NCI-H2081 (cell line): ENCODE measurements at places on chromosomes 2 and 18.

DNA sequence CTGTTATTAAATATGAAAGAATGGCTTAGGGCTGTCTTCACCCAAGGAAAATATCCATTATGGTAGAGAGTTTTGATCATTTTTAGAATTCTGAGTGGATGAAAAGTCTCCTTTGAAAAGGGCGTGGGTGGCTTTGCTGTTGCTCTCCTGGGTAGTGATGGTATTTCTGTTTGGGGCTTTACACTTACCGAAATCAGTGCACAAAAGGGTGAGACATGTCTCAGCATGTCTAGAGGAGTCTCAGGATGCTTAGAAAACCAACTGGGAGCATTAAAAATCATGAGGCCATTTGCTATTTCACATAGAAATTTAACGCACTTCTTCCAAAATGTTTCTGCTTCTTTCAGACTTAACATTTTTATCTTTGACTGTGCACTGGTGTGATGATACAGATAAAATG lies 49.6 kb downstream of the ZCCHC2 start:
- DNase-seq = no peak

DNA sequence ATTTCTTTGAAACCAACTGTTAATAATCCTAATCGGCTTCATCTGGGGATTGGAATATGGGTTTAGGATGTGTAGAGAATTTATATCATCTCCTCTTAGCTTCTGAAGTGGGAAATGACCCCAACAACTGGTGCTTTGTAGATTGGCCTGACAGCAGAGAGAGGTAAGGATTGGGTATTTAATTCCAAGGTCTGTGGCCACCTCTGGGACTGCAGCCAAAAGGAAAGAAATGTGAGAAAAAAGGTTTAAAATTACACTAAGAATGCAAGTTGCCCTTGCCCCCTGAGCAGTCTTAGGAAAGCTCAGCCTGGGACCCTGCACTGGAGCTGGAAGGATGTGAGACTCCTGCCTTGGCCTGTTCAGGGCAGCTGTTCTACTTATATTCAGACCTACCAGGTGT lies 157.1 kb downstream of the FTCDNL1 start:
- no peak for DNase-seq

DNA sequence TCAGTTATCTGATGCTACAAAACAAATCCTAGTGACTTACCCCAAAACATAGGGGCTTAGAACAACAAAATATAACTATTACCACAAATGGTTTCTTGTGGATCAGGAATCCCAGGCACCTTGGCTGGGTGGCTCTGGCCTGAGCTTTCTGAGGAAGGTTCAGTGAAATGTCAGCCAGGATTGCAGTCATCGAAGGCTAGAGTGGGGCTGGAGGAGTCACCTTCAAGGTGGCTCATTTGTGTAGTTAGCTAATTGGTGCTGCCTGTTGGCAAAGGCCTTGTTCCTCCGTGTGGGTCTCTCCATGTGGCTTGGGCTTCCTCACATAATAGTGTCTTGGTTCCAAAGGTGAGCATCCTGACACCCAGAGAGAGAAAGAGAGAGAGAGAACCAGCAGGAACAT lies 57.4 kb downstream of the COPS8 start:
- no peak for DNase-seq

DNA sequence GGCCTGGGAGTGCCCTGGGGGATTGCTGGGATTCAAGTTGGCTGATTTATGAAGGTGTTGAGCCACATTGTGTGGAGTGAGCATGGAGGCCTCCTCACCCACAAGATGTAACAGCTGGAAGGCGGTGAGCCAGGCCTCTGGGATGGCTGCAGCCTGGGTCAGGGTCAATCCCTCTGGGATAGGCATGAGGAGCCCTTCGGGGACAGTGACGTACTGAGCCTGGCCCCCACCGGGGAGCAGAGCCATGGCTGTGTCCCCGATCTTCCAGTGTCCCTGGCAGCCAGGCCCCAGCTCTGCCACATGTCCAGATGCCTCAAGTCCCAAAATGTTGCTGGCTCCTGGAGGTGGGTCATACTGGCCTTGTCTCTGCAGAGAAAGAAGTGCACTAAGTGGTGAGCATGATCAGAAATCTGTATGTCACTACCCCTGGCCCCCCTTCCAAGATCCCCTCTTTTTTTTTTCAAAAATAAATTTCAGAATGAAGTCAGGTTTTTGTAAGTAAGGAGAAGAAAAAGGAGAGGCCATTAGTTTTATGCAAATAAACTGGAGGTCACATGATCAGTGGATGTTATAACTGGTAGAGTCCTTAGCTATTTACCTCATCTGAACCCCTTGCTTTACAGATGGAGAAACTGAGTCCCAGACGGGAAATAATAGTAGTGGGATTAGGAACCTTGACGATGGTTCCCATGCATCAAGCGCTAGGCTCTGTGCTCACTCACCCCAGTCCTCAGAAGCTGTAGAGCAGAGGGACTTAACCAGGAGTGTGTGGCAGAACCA lies 1.7 kb downstream of the TP53I3 start:
- no peak for DNase-seq

- DNase-seq = no peak
Measured at GRCh38 chr2:70094171-70094977, 7.1 kb downstream of the PCBP1 start.

- no peak for DNase-seq
Measured at GRCh38 chr2:212517693-212518092, 20.9 kb downstream of the ERBB4 start.

GRCh38 chr2:27889774-27890145 lies 427 bp downstream of the RBKS start:
- no peak for DNase-seq

DNA sequence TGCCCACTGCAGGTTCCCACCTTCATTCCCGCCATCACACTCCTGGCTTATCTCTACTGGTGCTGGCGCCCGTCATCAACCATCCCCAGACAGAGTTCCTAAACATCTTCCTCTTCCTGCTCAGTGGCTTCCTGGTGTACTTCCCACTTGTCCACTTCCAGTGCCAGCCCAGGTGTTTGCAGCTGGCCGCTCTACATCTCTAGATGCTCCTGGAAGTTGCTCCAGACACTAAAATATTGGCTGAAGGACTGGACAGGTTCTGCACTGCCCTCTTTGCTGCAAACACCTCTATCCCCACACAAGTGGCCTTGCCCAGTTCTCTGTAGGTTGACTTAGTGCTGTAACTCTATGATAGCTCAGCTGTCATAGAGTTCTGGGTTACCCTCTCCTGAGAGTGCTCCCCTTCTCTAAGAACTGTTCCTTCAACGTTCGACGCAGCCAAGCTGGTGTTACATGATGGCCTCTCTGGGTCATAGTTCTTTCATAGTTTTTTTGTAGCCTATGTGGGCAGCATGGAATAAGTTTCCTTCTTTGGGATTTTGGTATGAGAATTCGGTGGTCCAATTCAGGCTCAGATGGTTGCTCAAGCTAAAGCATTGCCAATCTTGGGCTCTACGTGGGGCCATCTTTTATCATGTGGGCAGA lies 45.8 kb upstream of the PUM2 start:
- no peak for DNase-seq

DNA sequence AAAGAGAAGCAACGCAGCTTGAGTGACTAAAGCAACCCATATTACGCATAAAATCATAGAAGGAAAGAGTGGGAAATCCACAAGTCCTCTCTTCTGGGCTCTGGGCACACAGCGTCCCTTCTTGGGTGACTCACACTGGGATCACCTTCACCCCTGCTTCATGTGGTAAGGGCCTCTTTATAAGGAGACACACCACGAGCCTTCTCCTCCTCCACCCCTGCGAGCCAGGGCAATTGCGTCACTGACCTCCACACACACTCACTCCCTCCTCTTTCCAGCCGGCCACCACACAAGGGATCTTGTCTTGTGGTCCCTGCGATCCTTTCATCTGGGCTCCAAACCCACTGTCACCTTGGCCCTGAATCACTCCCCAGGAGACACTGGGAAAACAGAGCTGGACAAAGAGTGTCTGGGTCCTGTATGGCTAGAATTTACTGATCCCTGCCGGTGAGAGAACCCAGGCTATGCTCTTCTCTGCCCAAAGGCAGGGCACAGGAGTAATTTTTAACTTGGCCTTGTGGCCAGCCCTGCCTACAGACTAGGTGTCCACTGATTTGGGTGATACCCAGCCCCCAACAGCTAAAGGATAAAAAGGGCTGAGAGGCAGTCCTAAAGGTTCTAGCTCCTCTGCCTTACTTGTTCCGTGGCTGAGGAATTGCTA lies 35.3 kb downstream of the NHEJ1 start:
- DNase-seq = no peak

- no peak for DNase-seq
Measured at GRCh38 chr2:73018188-73018825, 53.2 kb downstream of the SFXN5 start.

DNA sequence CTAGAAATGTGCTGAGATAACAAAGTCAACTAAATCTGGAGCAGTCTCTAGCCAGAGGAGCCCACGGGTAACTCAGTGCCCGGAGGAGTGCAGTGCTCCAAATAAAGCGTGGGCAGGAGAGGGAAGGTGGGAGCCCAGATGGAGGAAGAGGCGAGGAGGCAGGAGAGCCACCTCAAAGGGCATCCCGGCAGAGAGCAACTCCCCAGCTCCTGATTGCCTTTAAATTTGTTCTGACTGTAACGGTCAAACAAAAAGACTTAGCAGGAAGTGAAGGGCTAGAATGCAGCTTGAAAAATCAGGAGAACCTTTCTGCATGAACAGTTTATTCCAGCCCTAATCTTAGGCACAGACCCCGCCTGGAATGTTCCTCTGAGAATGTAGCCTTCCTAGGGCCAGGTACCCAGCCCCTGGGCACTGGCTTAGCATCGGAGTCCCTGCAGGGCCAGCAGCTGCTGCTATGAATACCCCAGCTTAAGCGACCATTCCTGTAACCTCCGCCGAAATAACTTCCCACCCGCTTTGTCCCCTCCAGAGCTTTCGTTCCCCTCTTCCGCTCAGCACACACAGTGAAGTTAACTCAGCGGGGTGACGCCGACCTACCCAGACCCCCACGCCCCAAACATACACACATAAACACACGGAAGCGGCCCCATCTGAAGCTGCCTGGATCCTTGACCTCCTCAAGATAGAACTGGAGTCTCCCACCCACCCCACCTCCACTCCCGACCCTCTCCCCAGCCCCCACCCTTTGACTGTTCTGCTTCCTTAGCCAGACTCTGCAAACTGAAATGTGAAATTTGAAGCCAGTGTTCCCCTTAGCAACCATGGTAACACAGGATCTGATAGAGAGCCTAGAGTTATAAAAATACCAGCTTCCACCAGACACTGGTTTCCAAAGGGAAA lies 123.2 kb downstream of the SMAD7 start:
- DNase-seq = peak; percentile 64

DNA sequence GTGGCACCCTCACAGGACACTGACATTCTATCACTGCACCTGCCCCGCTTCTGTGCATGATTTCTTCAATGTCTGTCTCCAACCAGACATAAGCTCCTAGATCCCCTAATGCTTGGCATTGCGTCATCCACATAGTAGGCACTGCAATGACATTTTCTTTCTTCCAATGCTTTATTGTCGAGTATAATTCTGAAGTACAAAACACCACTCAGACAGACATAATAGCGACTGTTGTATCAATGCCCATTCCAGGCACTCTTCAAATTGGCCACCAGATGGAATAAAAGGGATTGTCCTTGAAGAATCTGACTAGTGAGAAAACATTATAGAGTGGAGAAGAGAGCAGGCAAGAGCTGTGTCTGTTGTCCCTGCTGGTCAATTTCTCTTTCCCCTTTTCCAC lies 89.0 kb downstream of the LPIN1 start:
- no peak for DNase-seq

DNA sequence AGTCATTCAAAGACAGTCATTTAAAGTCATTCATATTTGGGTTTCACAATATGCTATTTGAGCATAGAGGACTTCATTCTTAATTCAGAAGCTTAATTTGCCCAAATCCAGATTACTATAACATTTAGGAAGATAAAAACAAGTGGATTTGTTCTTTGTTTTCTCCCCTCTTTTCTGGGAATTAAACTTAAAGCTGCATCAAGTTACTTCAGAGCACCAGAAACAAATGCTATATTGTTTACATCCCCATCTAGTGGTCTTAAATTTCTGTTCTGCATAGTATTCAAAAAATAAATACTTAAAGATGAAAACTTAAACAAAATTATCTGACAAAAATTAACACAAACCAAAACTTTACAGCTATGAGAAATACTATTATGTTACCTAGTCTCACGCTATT lies 34.7 kb upstream of the MARCHF7 start:
- no peak for DNase-seq

GRCh38 chr2:232578626-232579025 lies 28.1 kb downstream of the EIF4E2 start:
- DNase-seq = no peak

GRCh38 chr2:9692456-9693195 lies 61.8 kb upstream of the YWHAQ start:
- DNase-seq = no peak

GRCh38 chr2:19846030-19846429 lies 55.8 kb downstream of the TTC32 start:
- no peak for DNase-seq

DNA sequence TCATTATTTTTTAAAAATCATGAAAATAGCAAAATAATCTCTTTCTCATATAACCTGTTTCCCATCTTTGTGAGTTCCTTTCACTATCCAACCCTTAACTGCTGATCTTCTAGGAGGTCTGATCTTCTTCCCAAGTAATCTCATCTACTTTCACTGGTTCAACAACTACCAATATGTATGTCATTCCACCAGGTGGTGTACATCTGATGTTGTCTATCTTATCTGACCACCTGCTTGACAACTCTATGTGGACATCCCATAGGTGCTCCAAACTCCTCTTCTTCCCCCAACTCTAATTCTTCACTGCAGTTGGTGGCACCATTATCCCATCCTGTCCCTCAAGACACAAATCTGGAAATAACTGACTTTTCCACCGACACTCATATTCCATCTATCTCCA lies 62.5 kb downstream of the FAM228A start:
- DNase-seq = no peak

DNA sequence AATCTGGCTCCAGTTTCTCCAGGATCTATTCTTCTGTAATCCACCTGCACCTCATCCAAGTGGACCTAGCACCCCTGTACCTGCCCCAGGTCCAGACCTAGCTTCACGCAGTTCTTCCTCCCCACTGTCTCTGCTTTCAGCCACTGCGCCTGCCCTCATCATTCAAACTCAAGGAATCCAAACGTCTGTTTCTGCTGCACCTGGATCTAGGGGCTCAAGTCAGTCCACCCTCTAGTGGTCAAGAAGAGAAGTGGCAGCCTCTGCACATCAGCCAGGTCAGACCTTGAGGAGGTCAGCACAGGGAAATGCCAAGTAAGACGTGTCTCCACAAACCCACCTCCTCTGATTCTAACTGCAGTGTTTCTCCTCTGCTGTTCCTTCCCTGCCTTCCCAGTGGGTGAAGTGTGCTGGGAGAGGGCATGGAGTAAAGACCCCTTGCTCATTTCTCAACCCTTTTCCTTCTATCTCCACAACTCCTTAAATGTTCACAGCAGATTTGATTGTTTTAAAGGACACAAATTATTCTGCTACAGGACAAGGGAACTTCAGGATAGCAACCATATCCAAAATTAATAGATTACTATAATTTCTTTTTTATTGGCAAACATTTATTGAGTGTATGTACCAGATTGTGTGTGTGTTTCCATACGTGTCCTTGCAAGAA lies 8.6 kb upstream of the RNF152 start:
- peak; percentile 24 for DNase-seq

- DNase-seq = no peak
Measured at GRCh38 chr2:219560037-219560892, 11.1 kb downstream of the OBSL1 start.

GRCh38 chr2:132477962-132478361 lies 61.4 kb downstream of the GPR39 start:
- DNase-seq = no peak
